ENCODE measurements at places on chromosomes 12 and 14.

DNA sequence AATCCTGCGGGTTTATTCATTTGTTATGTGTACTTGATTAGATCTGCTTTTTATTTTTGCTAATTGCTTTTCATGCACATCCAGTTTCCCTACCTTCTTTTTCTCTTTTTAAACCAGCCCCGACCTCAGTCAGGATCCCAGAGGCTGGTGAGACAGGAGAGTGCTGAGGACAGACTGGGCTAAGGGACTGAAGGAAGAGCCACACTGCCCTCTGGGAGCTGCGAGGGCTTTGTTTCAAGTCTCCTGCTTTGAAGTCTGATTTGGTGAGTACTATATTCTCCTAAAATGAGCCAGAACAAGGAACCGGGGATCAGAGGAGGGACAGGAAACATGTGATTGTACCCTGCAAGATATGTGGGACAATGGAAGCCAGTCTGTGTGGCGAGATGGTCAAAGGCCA, 23.9 kb downstream of the PRICKLE1 start:
- DNase-seq = no peak

- peak; percentile 88 for DNase-seq
Measured at GRCh38 chr14:58239244-58240195, 5.1 kb upstream of the PSMA3 start.

- no peak for DNase-seq
Measured at GRCh38 chr12:77225373-77225772, 160.0 kb upstream of the E2F7 start.

- DNase-seq = peak; percentile 65
Measured at GRCh38 chr12:442235-442884, 17.4 kb upstream of the B4GALNT3 start.

DNA sequence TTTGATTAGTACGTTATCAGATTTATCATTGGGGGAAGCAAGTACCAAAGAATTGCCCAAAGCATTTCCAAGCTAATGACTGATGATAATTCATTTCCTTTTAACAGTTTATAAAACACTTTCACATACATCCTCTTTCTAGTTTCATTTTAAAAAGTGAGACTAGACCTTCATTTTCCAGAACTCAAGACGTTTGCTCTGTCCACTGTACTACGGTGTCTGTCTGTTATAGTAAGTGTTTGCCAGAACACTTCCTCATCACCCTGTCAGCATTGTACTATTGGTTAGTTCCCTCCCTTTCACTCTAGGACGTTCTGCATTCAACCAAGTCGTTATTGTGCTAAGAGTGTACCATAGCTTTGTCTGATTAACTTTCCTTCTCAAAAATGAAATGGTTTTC, 81.7 kb upstream of the TMEM263 start:
- DNase-seq = no peak

DNA sequence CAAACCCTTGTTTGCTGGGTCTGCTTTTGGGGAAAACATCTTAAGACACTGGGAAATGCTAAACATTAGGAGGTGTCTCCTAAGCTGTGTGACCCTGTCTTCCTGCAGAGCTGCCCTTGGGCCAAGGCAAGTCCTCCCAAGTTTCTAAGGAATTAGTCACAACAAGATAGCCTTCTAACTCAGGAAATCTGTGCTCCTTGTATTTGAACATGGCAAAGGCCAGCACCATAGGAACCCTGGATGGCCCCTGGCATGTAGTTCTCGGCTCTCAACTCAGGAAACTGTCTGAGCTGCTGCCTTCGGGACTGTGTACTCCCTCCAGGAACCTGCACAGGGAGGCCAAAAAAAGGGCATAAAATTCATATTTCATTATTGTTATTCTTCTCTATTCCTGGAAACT, 37.6 kb upstream of the LTBP2 start:
- no peak for DNase-seq

DNA sequence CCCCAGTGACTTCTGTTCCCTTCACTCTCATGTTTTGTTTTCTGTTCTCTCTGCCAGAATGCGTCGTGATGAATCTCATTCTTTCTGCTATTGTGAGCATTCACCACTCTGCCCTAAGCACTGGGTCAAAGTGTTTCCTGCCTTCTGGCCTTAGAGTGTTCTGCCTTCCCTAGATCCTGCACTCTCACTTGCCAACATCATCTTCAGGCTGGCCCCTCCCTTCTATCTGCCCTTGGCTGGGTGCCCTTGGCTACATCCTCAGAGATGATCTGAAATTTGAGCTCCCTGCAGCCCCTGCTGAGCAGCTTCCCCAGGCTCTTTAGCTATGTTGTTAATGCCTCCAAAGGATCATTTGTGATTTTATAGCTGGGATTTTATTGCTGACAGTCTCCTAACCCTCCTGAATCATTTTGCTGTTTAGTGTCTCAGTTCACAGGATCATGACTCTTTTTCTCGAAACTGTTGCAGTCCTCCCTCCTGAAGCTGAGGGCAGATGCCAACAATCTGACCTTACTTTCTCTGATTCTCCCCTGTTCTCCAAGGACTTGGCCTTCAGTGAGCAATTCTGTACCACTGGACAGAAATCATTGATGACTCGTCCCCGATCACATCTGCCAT, 4.5 kb downstream of the DHRS2 start:
- no peak for DNase-seq

DNA sequence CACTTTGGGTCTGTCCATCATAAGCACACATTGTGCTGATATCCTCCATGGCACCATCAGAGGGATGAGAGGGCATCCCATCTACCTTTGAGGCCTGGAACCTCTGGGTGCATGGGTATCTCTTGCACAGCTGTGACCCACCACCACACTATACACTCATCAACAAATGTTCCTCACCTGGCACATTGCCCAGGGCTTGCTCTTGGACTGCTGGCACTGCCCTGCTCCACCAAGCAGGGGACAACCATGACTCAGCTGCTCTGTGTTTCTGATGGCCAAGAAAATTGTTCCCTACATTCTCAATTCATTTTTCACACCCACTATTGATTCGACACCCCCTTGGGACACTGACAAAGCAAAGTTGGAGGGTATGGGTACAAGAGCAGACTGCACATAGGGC, 155.5 kb downstream of the PTPRO start:
- no peak for DNase-seq

GRCh38 chr14:24268225-24268624, 3.2 kb downstream of the RABGGTA start:
- no peak for DNase-seq

DNA sequence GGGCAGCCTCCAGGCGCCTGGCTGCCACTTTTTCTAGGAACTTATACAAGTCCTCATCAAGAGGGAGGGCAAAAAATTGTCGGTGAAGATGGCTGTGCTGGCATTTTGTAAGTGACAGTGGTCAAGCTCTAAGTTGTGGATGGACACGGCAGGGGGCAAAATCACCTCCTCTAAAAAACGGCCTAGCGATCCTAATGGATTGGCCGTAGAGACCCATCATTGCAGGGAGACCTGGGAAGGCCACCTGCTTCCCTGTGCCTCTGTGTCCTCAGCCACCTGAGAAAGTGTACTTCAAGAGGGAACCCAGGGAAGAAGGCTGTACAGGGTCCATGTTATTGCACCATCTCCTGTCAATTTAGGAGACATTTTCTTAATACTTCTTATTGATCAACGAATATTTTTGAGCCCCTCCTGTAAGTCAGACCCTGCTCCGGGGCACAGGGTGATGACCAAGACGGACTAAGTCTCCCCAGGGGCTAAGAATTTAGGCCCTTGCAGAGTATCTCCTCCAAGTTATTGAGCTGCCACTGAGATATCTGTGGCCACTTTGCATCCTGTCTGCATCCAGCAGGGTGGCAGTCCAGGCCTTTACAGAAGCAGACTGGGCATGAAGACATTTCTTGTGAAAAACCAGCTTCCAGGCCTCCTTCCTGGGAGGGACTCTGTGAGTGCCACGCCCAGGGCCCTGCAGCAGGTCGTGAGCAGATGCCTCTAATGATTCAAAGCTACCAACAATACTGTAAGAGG, 40.5 kb downstream of the PSMA6 start:
- DNase-seq = no peak

- DNase-seq = no peak
Measured at GRCh38 chr14:89836830-89837469, 117.6 kb downstream of the EFCAB11 start.

- no peak for DNase-seq
Measured at GRCh38 chr12:51531284-51531977, 59.6 kb upstream of the SCN8A start.

DNA sequence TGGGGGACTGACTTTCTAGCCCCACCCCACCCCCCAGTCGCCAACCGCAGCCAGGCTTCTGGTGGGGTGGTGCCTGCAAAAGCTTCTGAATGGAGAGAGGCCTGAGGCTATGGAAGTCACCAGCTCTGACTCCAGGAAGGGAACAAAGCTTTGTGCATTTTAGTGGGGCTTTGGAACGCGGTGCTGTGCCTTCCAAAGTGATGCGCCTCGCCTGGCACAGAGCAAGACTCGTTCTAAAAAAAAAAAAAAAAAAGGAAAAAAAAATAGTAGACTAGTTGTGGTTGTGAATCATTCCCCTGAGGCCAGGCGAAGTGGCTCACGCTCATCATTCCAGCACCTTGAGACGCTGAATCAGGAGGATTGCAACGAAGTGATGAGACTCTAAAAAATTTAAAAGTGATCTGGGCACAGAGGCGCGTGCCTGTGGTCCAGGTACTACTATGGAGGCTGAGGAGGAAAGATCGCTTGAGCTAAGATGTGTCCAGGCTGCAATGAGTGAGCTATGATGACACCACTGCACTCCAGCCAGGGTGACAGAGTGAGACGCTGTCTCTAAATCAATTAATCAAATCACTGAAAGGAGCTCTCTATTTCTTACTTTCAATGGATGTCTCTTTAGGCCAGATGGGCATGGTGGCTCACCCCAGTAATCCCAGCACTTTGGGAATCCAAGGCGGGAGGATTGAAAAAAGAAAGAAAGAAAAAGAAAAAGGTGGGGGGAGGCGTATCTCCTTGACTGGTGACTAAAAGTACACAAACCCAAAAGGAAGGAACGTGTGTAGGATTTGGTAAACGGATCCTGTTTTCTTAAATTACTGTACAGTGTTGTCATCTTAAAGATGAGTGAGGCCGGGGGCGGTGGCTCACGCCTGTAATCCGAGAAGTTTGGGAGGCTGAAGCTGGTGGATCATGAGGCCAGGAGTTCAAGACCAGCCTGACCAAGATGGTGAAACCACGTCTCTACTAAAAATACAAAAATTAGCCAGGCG, 259.6 kb upstream of the ALG10B start:
- DNase-seq = no peak

GRCh38 chr14:59358102-59358501, 107.1 kb downstream of the GPR135 start:
- DNase-seq = no peak

DNA sequence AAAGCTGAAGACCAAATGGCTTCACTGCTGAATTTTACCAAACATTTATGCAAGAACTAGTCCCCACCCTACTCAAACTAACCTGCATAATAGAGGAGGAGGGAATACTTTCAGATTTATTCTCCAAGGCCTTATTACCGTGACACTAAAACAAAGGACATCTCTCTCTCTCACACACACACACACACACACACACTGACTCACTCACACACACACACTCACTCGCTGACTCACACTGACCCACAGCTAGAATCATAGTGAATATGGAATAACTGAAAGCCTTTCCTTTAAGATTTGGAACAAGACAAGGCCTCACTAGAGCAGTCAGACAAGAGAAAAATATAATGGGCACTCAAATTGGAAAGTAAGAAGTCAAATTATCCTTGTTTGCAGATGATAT, 1014.1 kb downstream of the TMTC2 start:
- DNase-seq = no peak

GRCh38 chr12:107379852-107380567, 286.7 kb upstream of the CRY1 start:
- no peak for DNase-seq

DNA sequence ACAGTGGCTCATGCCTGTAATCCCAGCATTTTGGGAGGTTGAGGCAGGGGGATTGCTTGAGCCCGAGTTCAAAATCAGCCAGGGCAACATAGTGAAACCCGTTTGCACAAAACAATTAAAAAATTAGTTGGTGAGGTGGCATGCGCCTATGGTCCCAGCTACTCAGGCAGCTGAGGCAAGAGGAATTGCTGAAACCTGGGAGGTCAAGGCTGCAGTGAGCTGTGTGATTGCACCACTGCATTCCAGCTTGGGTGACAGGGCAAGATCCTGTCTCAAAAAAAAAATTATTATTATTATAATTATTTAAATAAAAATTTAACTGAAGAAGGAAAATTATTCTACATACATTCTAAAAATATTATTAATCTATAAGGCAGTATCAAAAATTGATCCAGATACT, 164.1 kb downstream of the ITPR2 start:
- DNase-seq = no peak

DNA sequence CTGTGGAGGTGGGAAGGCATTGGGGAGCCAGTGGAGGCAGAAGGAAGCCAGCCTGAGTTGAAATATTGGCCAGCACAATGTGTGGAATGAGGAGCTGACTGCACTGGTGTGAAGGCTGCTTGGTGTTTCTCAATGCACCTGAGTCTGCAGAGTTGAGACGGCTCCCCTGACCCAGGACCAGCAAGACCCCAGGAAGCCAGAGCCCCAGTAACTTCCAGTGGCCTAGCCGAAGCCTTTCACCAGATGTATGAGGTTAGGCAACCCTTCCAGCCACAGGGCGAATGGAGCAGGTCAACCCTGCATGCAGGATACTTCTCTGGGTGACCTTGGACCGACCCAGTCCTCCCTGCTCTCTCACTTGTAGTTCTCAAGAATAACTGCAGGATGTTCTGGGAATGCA, 12.9 kb upstream of the KRT73 start:
- DNase-seq = no peak

DNA sequence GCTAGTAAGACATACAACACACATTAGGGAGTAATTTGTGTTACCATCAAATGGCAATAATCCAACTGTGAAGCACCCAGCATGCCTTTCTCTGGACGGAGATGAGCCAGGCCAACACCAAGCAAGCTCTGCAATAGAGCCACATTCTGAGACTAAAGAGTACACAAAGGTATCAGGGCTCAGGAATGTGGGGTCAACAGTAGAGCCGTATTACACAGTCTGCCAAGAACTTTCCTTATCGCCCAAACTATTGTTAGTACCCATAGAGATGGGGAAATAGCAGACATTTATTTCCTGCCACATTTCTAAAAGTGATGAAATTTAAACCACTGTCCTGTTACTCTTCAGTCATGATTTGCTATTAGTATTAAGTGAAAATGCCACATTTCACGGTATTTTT, 113.7 kb downstream of the BMP4 start:
- DNase-seq = no peak

- DNase-seq = no peak
Measured at GRCh38 chr12:42742716-42743115, 153.2 kb upstream of the PRICKLE1 start.

- DNase-seq = no peak
Measured at GRCh38 chr14:34060651-34060999, 109.8 kb upstream of the EGLN3 start.

All from midbrain (tissue), 1 donor.